ENCODE measurements at places on chromosomes 13 and 19.

GRCh38 chr13:73335944-73336343 lies 277.1 kb downstream of the KLF5 start:
- DNase-seq: no peak

GRCh38 chr13:81017513-81018152 lies 676.7 kb upstream of the SPRY2 start:
- no peak for DNase-seq

DNA sequence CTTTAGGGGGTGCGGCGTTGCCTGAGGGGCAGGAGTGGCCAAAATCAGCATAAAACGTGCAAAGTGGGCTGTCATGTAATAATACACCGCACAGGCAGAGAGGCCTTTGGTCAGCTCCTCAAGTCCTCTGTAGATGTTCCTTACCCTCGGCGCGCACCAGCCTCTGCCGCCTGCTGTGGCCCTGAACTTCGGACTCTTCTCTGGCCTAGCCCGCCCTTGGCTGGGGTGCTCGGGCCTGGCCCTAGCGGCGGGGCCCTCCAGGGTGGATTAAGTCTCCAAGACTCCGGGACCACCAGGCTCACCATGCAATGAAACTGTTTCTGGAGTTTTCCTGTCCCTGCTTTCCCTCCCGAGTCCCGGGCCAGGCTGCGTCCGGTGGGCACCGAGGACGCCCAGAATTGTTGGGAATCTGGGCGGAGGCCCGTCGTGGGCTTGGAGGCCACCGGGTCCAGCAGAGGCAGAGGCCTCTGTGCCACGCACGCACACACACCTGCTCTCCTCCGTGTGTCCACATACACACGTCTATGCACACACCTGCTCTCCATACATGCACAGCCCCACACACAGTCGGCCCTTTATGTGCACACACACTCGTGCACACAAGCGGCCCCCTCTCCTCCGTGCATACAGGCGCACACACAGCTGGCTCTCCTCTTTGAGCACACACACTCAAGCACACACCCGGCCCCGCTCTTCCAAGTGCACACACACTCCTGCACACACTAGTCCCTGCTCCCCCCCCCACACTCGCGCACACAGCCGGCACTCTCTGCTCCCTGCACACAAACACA lies 1.5 kb upstream of the TFDP1 start:
- peak; percentile 56 for DNase-seq

DNA sequence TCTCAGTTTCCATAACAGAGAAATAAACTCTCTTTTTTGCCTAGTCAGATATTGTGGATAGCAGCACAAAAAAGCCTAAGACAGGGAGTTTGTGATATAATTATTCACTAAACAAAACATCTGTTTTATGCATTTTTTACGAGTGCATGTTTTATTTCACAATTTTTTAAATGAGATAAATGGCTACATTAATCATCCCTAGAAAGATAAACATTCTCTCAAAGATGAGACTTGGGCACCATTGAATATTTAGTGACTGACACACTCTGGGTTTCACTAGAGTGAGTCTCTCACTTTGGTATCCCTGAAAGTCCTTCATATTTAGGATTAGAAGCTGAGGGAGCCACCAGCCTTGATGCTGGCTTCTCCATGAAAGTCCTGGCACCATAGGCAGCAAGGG lies 74.3 kb upstream of the LRCH1 start:
- no peak for DNase-seq

- no peak for DNase-seq
These were observed 10.3 kb downstream of the MIR17HG start for GRCh38 chr13:91357613-91358386.

- no peak for DNase-seq
These were observed 2.5 kb downstream of the USP12 start for GRCh38 chr13:27168906-27169657.

DNA sequence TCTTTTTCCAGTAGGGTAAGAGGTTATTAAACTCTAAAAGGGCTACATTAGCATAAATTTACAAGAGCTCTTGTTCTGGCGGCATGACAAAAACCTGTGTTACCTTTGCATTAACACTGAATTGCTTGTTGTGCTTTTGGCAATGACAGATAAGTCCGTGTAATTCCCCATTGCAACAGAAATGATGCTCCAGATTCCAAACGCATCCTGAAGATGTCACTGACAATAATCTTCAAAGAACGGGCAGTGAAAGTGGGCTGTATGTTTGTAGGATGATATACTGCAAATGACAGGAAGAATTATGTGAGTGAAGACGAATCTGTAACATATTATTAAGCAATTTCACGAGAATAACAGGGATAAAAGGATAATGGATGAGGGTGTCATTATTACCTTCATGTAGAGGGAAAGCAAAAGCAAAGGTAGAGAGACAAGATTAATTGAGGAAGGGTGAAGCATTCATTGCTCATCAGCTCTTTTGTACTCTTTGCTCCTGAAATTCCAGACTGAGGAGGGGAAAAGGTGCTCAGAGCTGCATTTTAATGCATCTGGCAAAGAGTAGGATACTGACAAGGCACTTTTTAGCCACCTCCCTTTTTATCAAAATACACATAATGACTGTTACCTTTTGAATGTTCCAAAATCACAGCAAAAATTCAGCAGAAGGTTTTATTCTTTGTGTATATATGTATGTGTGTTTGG lies 38.5 kb upstream of the MAB21L1 start:
- no peak for DNase-seq

Data from sigmoid colon (tissue), 7 donors.